ENCODE measurements at places on chromosomes 2 and 18.

DNA sequence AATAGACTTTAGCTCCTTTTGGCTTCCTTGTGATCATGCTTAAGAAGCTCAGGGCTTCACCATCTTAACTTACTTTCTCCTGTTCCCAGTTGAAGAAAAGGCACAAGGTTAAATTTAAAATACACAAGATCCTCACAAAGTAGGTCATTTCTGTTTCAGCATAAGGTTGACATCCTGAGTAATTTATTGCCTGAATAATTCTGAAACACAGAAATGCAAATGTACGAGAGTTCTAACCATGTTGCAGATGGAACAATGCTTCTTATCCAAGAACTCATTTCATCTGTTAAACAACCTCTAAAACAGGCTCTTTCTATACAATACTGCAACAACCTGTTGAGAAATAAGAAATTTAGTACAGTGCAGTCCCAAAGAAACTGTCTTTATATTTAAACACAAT, 395.2 kb downstream of the BCL11A start:
- DNase-seq: no peak

GRCh38 chr2:232339121-232340081, 39.1 kb upstream of the ALPP start:
- DNase-seq: no peak

- no peak for DNase-seq
Measured at GRCh38 chr2:166088634-166089033, 39.2 kb downstream of the SCN1A start.

DNA sequence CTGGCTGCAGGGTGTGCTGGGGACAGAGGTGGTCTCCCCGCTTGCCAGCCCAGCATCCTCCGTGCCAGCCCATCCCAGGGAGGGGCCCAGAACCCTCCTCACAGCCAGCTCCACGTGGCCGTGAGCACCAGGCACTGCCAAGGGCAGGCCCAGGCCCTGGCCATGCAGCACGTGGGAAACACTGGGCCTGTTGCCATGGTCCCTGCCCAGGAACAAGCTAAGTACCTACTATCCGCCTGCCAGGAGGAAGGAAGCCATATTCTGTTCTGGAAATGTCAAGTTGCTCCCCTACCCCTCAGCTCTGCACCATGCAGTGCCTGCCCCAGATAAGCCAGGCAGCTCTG, 250.6 kb downstream of the CYP26B1 start:
- no peak for DNase-seq

DNA sequence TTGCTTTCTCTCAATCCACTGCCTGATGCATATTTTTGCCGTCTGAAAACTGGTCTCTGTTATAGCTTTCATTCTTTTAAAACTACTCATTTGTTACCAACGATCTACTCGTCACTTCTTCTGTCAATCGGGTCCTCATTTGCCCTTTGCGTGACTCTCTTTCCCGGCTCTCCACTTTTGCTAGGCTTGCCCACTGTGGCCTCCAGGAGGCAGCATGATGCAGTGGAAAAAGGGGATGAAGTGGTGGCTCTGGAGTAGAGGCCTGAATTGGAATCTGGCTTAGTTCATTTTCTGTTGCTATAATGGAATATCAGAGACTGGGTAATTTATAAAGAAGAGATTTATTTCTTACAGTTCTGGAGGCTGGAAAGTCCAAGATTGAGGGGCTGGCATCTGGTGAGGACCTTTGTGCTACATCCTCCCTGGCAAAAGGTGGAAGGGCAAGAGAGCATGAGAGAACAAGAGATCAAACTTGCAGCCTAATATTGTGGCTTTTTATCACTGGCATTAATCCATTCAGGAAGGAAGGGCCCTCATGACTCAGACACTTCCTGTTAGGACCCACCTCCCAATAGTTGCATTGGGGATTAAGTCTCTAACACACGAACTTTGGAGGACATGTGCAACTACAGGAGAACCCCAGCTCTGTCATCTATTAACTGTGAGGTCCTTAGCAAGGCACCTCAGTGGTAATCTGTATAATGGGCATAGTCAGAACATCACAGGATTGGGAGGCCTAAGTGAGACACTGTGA, 15.4 kb downstream of the GDF7 start:
- DNase-seq: no peak

DNA sequence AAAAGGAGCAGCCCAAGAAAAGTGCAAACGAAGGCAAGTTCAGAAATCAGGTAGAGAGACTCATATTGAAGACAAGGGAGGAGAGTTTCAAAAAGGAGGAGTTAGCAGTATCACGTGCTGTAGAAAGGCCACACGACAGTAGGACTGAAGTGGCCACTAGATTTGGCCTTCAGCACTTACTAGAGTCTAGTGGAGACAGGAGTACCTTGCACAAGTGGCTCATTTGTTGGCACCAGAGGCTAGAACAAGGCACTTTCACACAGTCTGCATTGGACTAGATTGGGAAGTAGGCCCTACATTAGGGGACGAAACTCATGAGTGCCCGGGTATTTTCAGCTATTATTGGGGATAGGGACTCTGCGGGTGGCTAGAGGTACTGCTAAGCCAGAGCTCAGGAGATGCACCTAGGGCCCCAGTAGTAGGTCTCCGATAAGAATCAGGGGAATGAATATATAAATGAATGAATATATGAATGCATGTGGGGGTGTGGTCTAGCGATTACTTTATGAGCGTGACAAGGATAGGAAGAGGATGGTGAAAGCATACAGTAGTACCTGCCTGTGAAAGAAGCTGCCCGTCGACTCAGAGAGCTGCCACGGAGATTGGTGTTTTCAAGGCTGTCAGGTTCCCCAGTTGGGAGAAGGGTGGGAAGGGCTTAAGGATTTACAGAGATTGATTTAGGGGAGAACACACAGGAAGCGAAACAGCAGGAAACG, 1.4 kb upstream of the NCOA1 start:
- no peak for DNase-seq

DNA sequence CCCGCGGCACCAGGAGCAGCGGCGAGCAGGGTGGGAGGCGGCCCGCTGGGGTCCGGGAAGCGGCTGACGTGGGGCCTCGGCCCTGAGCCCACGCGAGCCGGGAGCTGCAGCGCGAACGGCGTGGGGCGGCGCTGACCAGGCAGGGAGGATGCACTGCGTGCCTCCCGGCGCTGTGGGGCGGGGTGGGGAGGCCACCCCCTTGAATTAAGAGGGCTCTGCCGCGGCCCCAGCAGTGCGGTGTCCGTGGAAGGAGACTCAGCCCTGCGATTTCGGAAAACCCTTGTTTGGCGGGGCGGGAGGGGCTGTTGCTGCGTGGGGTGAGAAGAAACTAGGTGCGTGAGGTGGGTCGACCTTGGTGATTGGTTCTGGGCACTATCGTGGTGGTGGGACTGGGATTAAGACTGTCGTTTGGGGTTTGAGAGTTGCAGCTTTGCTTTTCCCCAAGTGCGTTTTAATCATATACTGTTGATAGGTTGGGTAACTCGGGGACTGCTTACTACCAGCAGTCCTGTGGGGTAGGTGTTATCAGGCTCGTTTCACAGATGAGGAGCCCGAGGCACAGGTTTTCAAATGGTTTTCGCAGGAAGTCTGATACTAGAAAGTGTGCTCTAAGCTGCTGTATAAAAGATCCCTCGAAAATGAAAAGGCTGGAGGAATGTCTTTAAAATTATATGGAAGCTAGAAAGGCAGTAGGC, 722 bp downstream of the ACSL3 start:
- DNase-seq: peak; percentile 17

DNA sequence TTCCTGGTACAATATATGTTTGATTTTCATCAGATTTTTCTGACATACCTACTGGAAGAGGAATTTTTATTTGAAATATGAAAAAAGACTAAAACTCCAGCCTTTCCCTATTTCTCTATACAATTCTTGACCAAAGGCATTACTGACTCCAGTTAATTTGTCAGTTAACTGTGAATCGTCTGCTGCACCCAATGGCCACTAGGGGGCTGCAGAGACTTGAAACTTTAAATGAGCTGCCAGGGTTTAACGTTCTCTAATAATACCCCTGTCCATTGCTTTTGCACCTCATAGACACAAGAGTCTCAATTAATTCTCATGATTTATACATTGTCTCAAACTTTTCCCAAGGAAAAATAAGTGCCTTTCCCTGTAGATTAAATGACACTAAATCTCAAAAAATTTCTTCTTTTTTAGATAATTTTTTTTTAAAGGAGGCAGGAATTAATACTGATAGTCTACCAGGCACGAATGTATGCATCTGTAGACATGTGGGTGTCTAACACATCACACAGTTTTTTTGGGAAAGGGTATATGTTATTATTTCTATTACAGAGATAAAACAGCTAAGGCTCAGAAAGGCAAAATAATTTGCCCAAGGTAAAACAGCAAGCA, 1.8 kb upstream of the ALK start:
- DNase-seq: peak; percentile 45

GRCh38 chr2:195552581-195552980, 104.4 kb upstream of the SLC39A10 start:
- DNase-seq: no peak

DNA sequence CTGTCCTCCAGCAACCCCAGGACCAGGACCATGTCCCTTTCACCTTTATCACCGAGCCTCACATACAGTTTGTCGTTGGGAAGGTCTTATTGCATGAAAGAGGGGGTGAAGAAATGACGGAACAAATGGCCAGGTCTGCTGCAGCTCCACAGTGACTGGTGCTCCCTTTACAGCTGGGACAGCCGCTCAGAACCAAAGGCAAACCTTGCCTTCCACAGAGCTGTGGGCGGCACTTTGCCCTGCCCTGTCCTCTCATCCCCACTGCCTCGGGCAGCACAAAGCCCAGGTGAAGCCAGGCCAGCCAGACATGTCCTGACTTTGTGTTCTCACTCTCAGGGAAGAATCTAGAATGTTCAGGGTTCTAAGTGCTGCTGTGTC, 961 bp downstream of the GPR55 start:
- DNase-seq: no peak

GRCh38 chr2:15956751-15957736, 16.7 kb downstream of the MYCN start:
- no peak for DNase-seq

- DNase-seq: peak; percentile 47
Measured at GRCh38 chr2:169828141-169828811, 1.0 kb downstream of the UBR3 start.

DNA sequence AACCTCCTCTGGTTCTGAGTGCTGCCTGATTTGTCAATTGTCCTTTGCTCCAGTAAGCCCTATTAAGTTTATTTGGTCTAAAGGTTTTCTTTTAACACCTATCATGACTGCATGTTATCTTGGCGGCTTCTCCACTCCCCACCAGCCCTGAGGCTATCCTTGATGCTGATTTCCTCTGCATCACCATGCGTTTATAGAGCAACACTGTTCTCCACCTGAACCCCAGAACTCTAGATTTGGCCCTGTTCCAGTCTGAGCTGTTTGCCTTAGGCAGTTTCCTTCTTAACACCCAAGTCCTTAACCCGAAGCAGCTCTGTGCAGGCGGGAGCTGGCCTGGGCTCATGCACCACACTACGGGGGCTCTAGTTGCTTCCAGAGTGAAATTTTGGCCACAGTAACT, 98.2 kb upstream of the NPAS2 start:
- no peak for DNase-seq

DNA sequence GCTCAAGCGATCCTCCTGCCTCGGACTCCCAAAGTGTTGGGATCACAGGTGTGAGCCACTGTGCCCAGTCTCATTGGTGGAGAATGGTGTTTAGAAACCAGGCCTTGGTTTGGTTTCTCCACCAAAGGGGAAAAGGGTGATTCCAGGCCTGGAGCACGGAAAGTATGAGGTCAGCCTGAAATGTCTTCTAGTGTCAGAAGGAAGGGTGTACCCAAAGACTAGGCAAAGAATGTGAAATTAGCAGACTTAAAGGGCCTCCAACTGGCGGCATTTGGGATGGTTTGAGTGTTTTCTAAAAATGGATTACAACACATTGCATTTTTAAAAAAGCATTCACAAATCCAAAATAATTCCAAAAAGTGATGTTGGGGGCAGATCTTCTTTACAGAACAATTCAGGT, 139.6 kb downstream of the SH3BP4 start:
- DNase-seq: no peak

DNA sequence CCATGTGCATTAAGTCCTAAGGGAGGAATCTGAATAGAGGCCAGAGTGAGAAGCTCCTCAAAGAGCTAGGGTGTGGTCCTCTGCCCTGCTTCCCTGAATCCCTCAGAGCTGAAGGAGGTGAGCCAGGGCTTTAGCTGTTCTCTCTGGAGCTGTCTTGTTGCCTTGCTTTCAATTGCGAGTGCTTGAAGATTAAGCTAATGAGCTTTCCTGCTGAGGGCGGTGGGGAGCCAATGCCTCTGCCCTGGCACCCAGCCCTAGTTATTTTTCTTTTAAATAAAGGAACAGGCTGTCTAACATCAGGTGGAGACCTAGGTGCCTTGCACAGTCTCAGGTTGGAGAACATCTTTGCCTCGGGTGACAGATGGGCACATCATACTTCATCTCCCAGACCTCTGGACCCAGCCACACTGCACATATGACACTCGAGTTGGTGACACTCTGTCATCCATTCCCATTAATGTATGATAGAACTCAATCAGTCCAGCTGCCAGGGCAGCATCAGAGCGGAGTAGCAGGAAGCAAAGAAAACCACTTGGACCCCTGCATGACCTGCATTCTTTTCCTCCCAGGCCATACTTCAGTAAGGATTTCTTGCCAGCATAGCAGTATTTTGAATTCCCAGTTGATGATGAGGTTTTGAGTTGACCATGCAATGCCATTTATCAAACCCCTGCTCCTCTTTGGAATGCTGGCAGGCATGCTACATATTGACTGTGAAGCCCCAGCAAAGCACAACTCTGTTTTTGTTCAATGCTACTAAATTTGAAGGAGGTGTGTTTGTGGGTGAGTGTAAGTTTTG, 292.7 kb downstream of the RNF144A start:
- DNase-seq: no peak

DNA sequence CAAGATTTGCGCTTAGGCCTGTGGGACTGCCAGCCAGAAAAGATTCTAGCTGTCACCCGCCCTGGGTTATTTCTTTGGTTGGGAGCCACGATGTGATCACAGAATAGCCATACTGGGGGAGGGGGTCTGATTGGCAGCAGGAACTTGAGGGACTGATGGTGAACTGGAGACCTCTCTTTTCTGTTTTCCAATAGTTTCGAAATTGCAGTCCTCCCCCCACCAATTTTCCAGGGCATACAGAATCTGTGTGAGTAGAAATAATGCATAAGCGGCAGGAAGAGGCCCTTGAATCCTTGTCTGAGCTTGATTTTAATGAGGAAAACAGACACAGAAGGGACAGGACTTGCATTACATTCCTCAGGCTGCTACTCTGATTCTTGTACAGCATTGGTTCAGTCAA, 2.2 kb upstream of the POLR2D start:
- no peak for DNase-seq

GRCh38 chr2:218883491-218884490, 3.1 kb downstream of the WNT10A start:
- peak; percentile 37 for DNase-seq
